ENCODE measurements at places on chromosomes 7 and 10.

GRCh38 chr10:132040046-132040445, 25.7 kb upstream of the JAKMIP3 start:
- DNase-seq, result no peak

DNA sequence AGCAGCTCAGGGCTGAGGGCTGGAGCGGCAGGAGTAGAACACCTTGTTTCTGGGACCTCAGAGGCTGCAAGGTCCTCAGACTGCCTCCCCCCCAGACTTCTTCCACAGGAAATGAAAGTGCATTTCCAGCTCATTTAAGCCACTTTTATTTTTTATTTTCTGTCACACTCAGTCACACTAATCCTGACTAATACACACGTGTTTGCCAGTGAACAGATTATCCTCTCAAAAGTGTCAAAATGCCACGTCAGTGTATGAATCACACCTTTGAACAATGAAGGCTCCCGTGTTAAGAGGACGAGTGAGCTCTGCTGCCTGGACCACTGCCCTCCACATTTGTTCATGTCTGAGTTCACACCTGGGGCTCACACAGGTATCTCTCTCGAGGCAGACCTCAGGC, 488.5 kb downstream of the DNAJB6 start:
- no peak for DNase-seq

DNA sequence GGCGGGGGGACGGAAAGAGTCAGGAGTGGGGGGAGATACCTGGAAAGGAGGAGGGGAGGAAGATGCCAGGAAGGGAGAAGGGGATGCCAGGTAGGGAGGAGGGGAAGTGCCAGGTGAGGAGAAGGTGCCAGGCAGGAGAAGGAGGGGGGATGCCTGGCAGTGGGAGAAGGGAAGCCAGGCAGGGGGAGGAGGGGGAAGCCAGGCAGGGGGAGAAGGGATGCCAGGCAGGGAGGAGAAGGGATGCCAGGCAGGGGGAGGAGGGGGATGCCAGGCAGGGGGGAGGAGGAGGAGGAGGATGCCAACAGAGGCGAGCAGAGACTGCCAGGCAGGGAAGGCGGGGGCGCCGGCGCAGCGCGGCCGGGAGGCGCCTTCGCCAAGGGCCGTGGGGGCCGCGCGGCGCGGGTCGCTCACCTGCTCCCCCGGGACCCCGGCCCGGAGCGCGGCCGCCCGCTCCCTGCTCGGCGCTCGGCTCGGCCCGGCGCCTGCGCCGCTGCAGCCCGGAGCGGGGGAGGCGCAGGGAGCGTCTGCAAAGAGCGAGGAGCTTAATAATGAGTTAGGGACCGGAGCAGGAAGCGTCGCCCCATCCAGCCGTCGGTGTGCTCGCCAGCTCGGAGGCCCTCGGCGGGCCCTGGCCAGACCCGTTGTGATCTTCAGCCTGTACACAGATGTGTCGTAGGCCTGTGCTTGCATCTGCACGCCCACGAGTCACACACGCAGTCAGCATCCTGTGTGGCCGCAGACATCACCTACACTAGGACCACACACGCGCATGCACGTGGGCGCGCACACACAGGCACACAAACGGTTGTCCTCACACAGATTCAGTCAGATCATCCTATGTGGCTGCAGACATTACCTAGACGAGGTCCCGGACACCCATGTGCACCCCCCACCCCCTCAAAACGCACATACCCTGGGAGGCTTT, 28.4 kb upstream of the SMARCD3 start:
- DNase-seq, result peak; percentile 85

DNA sequence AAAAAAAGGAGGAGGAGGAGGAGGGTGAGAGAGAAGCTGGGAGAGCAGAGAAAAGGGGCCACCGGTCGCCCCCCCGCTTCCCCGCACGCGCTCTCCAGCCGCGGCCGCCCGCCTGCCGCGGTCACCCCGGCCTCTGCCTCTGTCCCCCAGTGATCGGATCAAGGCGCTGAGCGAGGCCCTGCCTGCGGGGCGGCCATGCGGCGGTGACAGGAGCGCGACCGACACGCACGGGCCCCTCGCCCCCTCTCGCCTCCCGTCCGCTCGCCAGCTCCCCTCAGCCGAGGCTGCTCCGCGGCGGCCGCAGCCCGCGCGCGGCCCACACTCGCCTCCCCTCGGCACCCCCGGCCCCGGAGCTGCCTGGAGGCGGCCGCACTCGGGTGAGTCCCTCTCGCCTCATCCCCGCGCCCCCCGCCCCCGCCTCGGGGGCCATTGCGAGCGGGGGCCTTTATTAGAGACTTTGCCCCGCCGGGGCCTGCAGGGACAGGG, at the start of gene GTF2I:
GTF2I (plus strand) TSS at position 27 of the 486 bp plus-strand sequence. CDS start 31,411 bp downstream, outside the sequence.
- DNase-seq, result no peak

DNA sequence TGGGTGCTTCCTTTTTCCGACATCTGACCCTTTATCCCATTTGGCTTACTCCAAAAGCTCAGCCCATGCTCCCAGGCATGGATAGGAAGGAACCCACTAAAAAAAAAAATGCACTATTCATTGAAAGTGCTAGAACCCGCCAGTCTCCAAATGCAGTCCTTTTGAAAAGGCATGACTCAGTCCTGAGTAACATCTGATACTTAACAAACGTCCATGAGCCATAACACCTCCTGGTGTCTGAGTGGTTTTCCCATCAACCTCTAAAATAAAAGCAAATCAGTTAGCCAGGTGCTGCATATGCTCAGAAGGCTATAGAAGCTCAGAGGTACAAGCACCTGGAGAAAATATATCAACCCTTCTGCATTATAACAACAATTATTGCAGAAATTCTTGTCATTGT, 45.0 kb upstream of the CACUL1 start:
- DNase-seq, result no peak

- DNase-seq, result peak; percentile 24
These were observed 107.1 kb downstream of the ABLIM1 start for GRCh38 chr10:114550756-114551635.

DNA sequence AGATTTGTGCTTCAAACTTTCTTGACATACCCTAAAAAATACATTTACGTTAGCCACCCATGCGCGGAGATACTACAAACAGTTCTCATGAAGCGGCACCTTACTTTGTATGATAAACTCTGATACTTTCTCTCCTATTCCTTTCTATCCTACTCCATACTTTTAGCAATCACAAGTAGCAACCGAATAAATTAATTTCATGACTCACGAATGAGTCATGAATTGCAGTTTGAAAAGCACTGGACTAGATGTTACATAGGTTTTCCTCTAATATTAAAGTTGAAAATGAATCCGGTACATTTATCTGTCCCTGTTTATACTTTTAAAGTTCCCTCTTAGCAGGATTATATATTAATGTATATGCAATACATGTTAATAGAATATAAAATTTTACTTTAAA, 67.6 kb downstream of the CUBN start:
- no peak for DNase-seq

DNA sequence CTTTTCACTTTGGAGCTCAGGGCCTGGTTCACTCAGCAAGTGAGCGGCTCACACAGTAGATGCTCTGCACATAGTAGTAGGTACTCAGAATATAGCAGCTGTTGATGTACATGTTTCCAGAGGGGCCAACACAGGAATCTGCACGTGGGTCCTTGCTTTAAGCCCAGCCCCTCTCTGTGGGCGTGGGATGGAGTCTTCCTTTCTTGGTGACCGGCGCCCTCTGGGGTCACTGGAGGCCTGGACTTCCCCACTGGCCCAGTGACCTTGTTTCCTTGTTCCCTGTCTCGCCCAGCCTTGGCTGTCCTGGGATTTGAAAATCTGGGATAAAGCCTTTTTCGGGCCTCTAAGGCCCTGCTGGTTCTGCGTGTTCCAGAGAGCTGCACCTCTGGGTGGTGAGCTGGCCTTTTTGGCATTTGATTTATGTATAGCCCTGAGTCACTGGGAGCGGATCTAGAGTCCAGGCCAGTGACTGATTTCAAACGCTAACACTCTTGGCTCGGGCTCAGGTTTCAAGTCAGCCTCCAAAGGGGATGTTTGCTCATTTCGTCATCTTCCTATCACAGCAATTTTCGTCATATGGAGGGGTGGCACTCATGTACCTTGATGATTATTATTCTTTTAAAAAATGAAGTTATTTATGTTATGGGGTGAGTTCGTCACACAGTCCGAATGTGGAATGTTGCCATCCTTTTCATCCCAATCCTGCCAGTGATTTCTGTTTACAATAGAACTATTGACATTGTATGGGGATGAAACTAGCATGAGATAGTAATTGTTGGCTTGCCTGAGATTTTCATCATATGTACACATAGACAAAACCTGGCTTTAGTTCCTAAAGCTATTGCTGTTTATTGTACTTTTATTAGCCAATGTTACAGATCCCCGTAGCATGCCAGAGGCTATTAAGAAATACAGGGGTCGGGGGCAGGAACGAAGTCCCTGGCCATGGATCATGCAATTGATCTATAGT, 65.5 kb downstream of the CUX1 start:
- DNase-seq, result no peak

DNA sequence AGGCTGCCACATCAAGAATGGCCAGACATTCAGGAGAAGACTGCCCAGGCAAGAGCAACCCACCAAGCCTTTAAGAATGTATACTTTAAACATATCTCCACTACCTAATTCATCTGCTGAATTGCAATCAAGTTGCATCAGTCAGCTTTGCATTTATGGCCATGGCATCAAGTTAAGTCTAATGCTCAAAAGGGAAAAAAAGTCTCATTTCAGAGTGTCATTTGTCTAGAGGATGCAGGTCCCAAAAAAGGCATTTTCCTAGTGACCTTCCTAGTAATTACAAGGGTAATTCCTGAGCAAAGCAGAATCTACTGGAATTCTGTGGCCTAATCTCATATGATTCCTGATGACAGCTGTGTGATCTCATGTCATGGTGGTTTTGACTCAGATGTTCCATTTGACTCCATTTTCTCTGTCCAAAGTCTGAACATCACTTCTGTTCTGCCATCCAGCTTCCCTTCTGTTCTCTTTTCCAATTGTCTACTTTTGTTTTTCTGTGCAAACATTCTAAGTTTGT, 7.3 kb upstream of the CABCOCO1 start:
- no peak for DNase-seq

DNA sequence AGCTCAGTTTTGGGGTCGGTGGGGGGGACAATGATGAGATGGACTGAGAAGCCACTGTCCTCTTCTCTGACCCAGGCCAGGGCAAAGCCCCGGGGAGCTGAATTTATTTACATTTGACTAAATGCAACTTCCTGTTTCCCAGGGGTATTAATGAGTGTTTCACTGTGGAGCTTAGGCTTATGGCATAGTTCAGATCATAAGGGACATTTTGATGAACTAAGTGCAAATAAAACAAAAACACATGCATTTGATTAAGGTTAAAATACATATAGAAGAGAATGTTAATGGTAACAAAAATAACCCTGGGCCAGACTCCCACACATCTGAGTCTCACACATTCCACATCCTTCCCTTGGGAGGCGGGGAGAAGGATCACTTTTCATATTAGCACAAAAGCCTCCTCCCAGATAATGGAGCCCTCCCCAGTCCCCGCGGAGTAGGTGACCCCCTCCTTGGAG, 320.6 kb downstream of the FRMD4A start:
- peak; percentile 26 for DNase-seq

- DNase-seq, result no peak
These were observed 773.3 kb downstream of the GRID1 start for GRCh38 chr10:85593226-85593772.

DNA sequence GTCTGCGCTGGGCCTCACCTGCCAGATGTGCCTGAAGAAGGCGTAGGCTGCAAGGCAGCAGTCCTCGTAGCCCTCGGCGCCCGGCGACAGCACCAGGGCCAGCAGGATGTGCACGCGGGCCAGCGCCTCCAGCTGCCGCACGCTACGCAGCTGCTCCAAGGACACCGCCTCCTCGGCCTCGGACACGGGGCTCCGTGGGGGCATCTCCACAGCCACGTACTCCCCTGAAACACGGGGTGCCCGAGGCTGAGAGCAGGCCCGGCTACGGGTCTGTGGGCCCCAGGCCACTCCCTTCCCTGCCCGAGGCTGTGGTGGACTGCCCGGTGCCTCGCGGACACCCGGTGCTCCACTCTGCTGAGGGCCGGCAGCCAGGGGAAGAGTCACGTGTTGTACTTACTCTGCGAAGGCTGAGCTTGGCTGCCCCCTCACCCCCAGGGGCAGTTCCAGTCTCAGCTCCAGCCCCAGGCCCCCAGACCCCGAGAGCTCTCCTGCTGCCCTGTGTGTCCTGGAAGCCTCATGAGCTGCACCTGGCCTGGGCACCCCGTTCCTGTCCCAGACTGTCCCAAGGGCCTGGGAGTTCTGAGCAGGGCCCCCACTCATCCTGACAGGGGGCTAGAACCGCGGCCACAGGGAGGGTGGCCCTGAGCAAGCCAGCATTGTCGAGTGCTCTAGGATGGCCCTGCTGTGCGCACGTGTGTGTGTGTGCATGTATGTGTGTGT, 62.8 kb downstream of the CFAP46 start:
- DNase-seq, result no peak

GRCh38 chr10:61795551-61795950, 105.9 kb upstream of the ARID5B start:
- DNase-seq, result no peak

DNA sequence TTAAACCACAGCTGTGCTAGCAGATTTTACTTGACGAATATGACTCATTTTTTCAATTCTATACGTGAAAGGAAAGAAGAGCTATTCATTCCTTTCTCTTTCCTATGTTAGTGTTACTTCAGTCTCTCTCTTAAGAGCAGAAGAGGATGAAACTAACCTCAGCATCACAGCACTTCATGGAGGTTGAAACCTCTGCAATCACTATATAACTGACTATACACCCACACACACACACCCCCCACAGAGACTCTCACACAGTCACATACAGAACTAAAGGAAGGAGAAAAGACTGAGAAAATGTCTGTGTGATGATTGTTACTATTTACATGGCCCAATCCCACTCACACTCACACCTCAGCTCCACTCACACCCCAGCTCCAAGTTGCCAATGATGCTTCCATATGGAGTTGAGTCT, 104.2 kb downstream of the KIF20B start:
- DNase-seq, result peak; percentile 44

DNA sequence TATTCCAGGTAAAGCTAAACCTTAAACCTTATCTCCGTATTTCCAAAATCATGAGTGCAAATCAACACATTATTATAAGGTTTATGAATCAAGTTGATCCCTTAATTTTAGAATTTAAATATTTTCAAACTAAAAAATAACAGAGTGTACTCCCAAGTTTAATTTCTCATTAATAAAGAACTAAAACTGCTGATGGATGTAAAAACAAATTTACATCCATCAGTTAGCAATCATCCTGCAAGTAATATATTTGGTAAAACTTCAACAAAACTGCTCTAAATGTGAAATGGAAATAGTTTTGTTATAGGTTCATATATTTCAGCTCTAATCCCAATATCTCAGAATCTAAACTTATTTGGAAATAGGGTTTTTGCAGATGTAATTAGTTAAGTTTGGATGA, 71.3 kb upstream of the ZNF804B start:
- DNase-seq, result no peak

GRCh38 chr7:137829337-137829992, 17.3 kb downstream of the DGKI start:
- DNase-seq, result no peak

- no peak for DNase-seq
These were observed 9.7 kb upstream of the GIMAP6 start for GRCh38 chr7:150641854-150642253.

GRCh38 chr7:90320801-90321494, at the start of gene FAM237B:
Gene FAM237B, minus strand, starts transcription at chr7:90321304. Its CDS starts 1,556 bp downstream, at chr7:90319748.
- no peak for DNase-seq

GRCh38 chr10:122554131-122555036, 6.2 kb upstream of the DMBT1 start:
- DNase-seq, result no peak

- DNase-seq, result no peak
These were observed 284.2 kb upstream of the ZMIZ1 start for GRCh38 chr10:78784546-78784945.

GRCh38 chr7:47291461-47292081, 290.3 kb downstream of the TNS3 start:
- peak; percentile 72 for DNase-seq

GRCh38 chr7:115135146-115135545, 213.3 kb downstream of the MDFIC start:
- no peak for DNase-seq

All from GM20000 (cell line).